ENCODE measurements at places on chromosomes 7 and 10.

DNA sequence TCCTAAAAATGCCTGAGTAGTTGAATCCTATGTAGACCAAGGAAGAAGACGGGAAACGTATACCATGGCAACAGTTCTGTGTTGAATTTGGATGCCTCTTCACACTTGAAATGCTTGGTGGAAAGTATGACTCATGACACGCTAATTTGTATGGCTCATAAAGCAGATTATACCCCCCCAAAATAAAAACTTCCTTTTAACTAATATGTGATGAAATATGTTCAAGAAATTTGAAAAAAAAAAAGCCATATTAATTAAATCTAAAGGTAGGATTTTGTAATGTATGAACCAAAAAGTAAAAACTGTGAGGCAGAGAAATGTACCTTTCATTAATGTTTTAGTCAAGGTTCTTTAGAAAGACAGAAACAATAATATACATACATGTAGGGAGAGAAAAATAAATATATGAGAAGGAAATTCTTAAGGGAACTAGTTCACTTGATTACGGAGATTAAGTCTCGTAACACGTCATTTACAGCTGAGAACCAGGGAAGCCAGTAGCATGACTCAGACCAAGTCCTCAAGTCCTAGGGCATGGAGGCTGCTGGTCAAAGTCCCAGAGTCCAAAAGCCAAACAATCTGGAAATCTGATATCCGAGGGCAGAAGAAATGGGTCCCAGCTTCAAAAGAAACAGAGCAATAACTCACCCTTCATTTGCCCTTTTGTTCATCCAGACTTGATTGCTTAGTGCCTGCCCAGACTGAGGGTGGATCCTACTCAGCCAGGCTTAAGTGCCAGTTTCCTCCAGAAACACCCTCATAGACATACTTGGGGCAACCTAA lies 485.1 kb downstream of the SEMA3D start:
- DNase-seq = no peak

DNA sequence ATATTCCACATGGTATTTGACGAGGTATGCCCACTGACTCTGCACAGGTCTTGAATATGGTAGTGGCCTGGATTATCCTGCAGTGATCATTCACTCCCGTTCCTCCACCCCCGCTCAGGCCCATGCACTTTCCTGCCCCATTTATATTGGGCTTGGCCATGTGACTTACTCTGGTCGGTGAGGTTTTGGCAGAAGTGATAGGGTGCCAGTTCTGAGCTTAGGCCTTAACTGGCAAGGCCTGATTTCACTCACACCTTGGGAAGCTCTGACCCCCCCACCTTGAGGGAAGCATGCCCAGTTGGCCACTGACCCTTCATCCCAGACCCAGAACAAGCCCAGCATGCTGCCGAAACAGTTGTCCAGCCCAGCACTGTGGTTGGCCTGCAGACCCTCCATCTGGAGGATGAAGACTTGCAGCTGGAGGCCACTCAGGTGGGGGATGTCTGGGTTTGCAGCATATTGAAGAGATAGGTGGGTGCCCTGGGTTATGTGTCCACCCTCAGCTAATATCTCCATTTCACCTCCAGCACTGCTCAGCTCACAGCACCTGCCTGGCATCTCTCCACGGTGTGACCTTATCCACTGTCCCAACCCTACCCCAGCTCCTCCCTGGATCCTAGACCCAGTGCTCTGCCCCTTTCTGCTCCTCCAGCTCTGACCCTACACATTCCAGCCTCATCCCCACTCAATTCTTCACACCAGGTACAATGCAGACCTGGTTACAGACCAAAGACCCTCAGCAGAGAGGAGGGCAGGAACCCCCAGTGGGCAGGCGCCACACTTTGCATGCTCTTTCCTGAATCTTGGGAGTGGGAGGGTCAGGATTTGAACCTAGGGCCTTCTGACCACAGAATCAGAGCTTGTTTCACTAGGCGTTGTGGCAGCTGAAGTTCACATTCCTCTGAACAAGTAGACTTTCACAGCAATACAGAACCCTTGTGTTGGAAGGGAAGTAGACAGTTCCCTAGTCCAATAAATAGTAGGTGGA lies 138.1 kb upstream of the CHST15 start:
- DNase-seq = peak; percentile 25

DNA sequence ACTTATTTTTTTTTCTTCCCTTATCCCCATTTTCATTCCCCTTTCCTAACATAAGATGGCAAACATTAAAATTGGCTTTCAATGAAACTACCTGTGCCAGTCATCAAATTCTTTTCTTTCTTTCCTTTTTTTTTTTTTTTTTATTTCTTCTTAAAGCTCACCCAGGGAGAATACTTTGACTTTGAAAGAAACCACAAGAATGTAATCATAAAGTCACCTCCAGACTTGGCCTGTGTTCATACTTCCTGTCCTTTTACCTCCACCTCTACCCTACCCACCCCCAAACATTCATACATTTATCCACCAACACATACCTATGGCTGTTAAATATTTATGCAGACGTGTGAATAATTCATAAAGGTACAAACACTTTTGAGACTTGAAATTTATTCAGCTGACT lies 254.6 kb downstream of the SLC25A13 start:
- no peak for DNase-seq

DNA sequence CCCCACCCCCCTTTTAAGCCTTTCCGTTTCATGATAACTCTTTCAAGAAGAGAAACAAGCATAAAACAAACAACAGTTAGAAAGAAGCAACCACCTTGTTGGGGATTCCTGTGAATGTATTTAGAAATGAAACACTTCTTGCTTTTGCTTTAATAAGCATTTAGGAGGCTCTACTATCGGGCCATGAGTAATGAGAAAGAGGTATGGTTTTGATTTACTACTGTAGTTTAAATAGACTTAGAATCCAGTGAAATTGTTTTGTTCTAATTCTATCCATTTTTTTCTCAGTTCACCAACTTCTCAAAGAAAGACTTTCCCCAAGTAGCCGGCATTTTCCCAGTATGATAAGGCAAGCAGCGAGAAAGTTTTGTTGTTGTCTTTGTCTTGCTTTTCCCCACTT lies 168.7 kb upstream of the HABP2 start:
- no peak for DNase-seq

DNA sequence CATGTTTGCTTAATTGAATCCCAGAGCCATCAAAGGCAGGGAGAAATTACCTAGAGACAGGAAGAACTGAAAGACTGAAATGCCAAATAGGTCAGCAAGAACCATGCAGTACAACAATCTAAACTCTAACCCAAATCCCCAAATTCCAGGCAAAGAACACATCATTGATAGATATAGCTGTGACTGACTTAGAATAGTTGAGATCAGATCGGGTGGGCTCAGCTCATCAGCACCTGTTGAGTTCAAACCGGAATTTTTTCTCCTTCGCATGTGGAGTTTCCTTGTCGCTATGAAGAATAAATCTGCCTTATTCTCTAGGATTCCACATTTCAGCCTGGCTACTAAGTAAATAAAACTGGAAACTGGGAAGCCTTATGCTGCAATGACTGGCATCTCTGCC lies 1.4 kb downstream of the ANKMY2 start:
- no peak for DNase-seq

- no peak for DNase-seq
Measured at GRCh38 chr7:151707757-151708156, 169.2 kb downstream of the PRKAG2 start.

Data from CD4-positive, alpha-beta T cell treated with Interleukin-10 for 1 hour (primary cell).